ENCODE measurements at places on chromosomes 2 and 18. TPM values are rescaled to one million over a fixed set of nuclear protein-coding genes. Genes with fewer than 3 reads are reported as not detected.

FAP gene
- 1.9 TPM for total RNA-seq

GULP1 gene
- total RNA-seq = 234 TPM

SLC14A1 gene
- total RNA-seq = 1.6 TPM

PRSS56 gene
- total RNA-seq = not detected

- DNase-seq = no peak
Measured at GRCh38 chr2:178628605-178629004, 148.3 kb downstream of the PLEKHA3 start.

Measured in A172 (cell line).